Activated T-helper 1 cell treated with anti-CD3 and anti-CD28 coated beads, Interleukin-12 subunit alpha, Interleukin-12 subunit beta, Interleukin-2, Interleukin-4 antibody, amounts not matched to agents 30 ng/mL and 10 ng/mL and 1 ng/mL, durations not matched to agents 14 hours and 24 hours and 36 hours (primary cell): ENCODE measurements at places on chromosomes 4 and X.

GRCh38 chrX:136759968-136760367 is 20.8 kb downstream of the ARHGEF6 start:
- H3K27me3 ChIP-seq, result no peaks in the 10 kb centered on the region
- no peak overlapping the region for H3K27ac ChIP-seq
- DNase-seq, result no peak
- H3K4me3 ChIP-seq, result no peak overlapping the region
- H3K4me1 ChIP-seq, result peaks cover 41% of the 10 kb centered on the region

DNA sequence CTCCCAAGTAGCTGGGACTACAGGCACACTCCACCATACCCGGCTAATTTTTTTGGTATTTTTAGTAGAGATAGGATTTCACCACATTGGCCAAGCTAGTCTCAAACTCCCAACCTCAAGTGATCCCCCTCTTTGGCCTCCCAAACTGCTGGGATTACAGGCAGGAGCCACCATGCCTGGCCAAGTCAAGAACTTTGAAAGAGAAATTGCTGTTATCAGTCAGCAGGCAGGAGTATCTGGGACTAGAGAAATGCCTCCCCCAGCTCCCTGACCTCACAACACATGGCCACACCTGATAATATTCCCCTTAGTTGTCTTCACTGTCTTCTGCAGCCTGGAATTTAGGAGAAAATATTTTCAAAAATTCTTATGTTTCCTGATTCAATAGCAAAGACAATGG is 7.4 kb downstream of the TXK start:
- no peaks in the 10 kb centered on the region for H3K27me3 ChIP-seq
- peaks cover 78% of the 10 kb centered on the region for H3K4me1 ChIP-seq
- DNase-seq, result no peak

- no peak overlapping the region for H3K27ac ChIP-seq
- H3K27me3 ChIP-seq, result peaks cover 12% of the 10 kb centered on the region
- no peak for DNase-seq
Observed at GRCh38 chr4:163172647-163173046, 6.0 kb upstream of the NAF1 start.

DNA sequence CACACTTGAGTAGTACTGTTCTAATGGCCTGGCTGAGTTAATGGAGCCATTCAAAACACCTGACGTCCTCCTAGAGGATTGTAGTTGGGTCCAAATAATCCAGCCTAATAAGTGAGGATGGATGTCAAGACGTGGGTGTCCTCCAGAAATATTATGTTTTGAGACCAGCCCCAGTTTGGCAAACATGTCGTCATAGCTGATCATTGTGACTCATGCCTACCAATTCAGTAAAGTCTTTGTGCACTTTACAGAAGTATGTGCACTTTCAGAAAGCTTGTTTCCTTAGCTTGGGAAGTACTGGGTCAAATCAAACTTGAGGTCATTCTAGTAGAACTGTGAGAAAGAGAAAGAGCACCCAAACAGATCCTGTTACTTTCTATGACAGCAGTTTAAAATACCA is 37.6 kb upstream of the GLRA2 start:
- H3K4me1 ChIP-seq, result peaks cover 8% of the 10 kb centered on the region
- H3K4me3 ChIP-seq, result no peak overlapping the region
- peaks cover 2% of the 10 kb centered on the region for H3K27me3 ChIP-seq

GRCh38 chrX:88937616-88938015 is 190.6 kb downstream of the CPXCR1 start:
- no peaks in the 10 kb centered on the region for H3K36me3 ChIP-seq
- no peaks in the 10 kb centered on the region for H3K27me3 ChIP-seq
- DNase-seq, result no peak
- no peaks in the 10 kb centered on the region for H3K4me1 ChIP-seq
- no peak overlapping the region for H3K4me3 ChIP-seq
- H3K27ac ChIP-seq, result no peak overlapping the region
